HCT116 (cell line): ENCODE measurements at places on chromosomes 7 and 10. TPM values are rescaled to one million over a fixed set of nuclear protein-coding genes. Genes with fewer than 3 reads are reported as not detected.
A peak's percentile ranks its signal among the peaks of the same experiment; 100 is the strongest.

- no peaks in the 10 kb centered on the region for H3K27me3 ChIP-seq
- no peak for DNase-seq
- no peaks in the 10 kb centered on the region for H3K36me3 ChIP-seq
- H3K4me3 ChIP-seq: no peak overlapping the region
- peaks cover 12% of the 10 kb centered on the region for H3K4me1 ChIP-seq
Measured at GRCh38 chr10:109963439-109963838, 40.1 kb upstream of the XPNPEP1 start.

The SPDYE11 gene
- total RNA-seq: not detected

- no peaks in the 10 kb centered on the region; the same call in 1 of the 2 replicates for H3K36me3 ChIP-seq
- H3K4me1 ChIP-seq: peaks cover 17% of the 10 kb centered on the region
- no peak for DNase-seq
- peak within 1 kb of the TSS; percentile 70 for H3K4me3 ChIP-seq
- peak within 1 kb of the TSS; percentile 52; the same call in 1 of the 2 replicates for H3K27ac ChIP-seq
Measured at GRCh38 chr7:102433219-102434038, at the start of gene ORAI2. Gene ORAI2 (plus strand): TSS chr7:102433575. CDS start chr7:102438957, 5,382 bp downstream.

The DEPP1 gene
- 3.8 TPM for total RNA-seq

DNA sequence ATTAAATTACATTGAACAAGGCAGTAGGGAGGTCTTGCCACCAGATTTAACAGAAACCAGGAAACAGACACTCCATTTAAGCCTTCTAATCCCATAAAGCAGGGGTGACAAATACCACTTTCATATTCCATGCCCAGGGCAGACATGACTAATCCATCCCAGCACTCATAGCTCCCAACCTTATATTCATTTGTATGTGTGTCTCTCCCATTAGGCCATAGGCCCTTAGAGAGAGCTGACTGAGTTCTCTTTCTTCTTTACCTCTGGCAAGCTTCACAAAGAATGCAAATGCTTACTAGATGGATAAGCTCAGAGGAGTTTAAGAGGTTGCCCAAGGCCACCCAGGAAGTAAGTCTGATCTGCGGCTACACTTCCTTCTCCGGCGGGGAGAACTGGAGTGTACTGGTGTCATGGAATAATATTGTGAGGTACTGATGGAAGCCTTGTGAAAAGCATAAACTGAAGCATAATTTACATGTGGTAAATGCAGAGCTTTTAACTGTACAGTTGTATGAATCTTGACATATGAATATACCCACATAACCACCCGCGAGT, 239.7 kb upstream of the HABP2 start:
- H3K4me3 ChIP-seq: no peak overlapping the region
- H3K4me1 ChIP-seq: no peaks in the 10 kb centered on the region
- H3K27ac ChIP-seq: no peak overlapping the region
- H3K27me3 ChIP-seq: no peaks in the 10 kb centered on the region
- no peak for DNase-seq

The TES gene
- total RNA-seq: 129 TPM

DNA sequence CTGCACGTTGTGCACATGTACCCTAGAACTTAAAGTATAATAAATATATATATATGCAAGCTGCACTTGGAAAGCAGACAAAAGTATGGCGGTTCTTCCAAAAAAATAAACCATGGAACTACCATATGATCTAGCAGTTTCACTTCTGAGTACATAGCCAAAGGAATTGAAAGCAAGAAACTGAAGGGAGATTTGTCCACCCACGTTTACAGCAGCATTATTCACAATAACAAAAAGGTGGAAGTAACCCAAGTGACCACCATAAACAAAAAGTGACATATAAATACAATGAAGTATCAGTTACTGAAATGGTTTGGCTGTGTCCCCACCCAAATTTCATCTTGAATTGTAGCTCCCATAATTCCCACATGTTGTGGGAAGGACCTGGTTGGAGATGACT, 525.3 kb upstream of the CELF2 start:
- no peak overlapping the region for H3K4me3 ChIP-seq
- no peaks in the 10 kb centered on the region for H3K27me3 ChIP-seq
- no peak overlapping the region for H3K27ac ChIP-seq
- DNase-seq: no peak

DNA sequence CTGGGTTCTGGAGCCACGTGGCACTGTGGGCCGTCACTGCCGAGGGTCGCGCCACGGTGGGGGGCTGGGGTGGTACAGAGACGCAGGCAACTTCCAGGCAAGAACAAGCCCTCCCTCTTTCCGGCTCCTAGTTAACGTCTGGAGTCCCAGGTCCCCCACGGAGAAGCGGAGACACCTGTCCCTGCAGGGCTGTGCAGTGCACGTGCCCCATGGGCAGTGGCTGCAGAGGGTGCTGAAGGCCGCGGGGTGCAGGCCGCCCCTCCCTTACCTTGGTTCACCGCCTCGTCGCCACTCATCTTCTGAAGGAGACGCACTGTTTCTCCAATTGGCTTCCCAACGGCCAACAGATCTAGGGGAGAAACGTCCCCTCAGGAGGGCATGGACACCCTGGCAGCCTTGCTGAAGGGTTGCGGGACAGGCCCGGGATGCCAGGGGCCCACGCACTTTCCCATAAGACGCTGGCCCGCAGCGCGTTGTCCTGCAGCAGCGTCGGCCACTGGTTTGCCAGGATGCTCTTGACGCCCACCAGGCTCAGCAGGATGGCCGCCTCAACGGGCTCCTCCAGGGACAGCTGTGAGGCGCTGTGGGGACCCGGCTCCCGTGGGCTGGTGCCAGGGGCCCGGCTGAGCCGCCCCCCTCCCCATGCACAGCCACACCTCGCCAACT, 24.3 kb upstream of the NKX6-2 start:
- H3K27me3 ChIP-seq: no peaks in the 10 kb centered on the region
- no peak overlapping the region for H3K27ac ChIP-seq

The TLL2 gene
- 1.3 TPM for total RNA-seq

DNA sequence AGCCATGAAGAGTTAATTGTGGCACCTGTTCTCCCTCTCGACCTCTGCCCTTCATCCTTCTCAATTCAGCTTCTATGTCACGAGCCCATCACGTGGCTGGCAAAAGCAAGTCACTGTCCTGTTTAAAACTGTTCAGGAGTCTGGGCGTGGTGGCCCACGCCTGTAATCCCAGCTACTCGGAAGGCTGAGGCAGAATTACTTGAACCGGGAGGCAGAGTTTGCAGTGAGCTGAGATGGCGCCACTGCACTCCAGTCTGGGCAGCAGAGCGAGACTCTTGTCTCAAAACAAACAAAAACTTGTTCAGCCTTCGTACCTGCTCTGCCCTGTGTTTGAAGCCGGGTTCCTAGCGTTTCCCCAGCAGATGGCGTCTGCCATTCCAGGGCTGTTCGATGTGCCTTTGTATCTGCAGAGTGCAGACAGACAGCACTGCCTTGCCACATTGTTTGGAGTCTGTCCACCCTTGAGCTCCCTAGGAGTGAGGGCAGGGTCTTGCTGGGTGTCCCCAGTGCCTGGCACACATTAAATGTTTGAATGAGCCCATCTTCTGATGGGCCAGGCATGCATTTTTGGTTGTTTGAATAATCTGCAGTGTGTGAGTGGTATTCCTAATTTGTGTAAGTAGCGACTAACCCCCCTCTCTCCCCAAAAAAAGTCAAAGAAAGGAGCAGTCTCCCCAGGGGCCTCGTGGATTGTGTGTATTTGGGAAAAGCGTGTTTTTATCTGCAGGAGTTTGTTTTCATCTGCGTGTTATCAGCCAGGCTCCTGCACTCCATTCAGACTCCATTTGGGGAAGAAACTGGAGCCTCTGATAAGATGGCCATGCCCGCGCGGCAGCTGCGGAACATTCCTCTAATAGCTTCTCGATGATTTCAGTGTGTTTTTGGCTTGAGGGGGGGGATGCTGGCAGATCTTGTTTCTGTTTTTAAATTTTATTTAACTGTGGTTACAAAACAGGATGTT, 61.2 kb downstream of the DNAJB6 start:
- H3K36me3 ChIP-seq: no peaks in the 10 kb centered on the region
- H3K4me3 ChIP-seq: no peak overlapping the region
- no peaks in the 10 kb centered on the region for H3K4me1 ChIP-seq
- no peak for DNase-seq

The RAMP3 gene
- not detected for total RNA-seq

- H3K36me3 ChIP-seq: no peaks in the 10 kb centered on the region
- H3K4me1 ChIP-seq: no peaks in the 10 kb centered on the region
- H3K4me3 ChIP-seq: no peak overlapping the region
- H3K27ac ChIP-seq: no peak overlapping the region
- H3K27me3 ChIP-seq: peaks cover 31% of the 10 kb centered on the region
- DNase-seq: peak; percentile 22
Measured at GRCh38 chr10:52004342-52004949, 305.1 kb upstream of the CSTF2T start.

The FAM171A1 gene
- total RNA-seq: 32.5 TPM

DNA sequence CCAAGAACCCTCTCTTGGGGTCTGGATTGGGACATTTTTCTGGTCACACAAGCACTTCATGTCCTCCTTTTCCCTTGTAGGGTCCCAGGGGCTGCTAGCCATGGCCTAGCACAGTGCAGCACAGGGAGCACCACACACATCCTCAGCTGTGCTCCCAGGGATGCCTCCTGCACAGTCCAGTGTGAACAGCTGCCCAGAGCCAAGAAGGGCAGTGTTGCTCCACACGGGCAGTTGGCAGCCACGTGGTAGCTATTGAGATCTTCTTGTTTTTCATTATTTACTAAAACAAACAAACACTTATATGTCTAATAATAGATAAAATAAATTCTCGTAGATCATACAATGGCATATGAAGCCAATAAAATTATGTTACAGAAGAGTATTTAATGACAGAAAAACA, 13.9 kb upstream of the LANCL2 start:
- H3K4me1 ChIP-seq: no peaks in the 10 kb centered on the region
- H3K36me3 ChIP-seq: no peaks in the 10 kb centered on the region
- DNase-seq: no peak
- H3K27me3 ChIP-seq: no peaks in the 10 kb centered on the region
- H3K27ac ChIP-seq: no peak overlapping the region

DNA sequence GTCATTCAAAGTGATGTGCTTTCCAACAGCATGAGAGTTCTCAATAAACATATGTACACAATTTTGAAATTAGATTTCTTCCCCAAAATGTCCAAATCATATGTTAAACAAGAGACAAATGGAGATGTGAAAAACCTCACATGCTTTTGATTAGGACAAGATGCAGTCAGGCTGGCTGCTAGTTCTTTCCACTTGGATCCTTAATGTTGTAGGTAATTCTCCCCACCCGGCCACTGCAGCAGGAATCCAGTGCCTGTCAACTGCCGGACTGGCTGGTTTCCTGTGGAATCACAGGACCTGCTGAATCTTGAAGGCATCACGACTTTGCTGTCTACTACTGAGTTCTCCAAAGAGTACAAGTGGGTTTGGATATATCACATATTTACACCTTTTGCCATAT, 138.6 kb upstream of the AKR1E2 start:
- H3K27ac ChIP-seq: no peak overlapping the region
- DNase-seq: no peak
- no peaks in the 10 kb centered on the region for H3K36me3 ChIP-seq
- H3K4me3 ChIP-seq: no peak overlapping the region
- H3K27me3 ChIP-seq: no peaks in the 10 kb centered on the region
- H3K4me1 ChIP-seq: peaks cover 4% of the 10 kb centered on the region

The AOAH gene
- total RNA-seq: 1.1 TPM

GRCh38 chr10:80924063-80924952, 386.6 kb downstream of the SH2D4B start:
- H3K27me3 ChIP-seq: no peaks in the 10 kb centered on the region
- H3K4me3 ChIP-seq: no peak overlapping the region
- peak; percentile 21 for DNase-seq
- H3K27ac ChIP-seq: no peak overlapping the region
- no peaks in the 10 kb centered on the region for H3K36me3 ChIP-seq

- H3K27ac ChIP-seq: no peak overlapping the region
- no peaks in the 10 kb centered on the region for H3K36me3 ChIP-seq
Measured at GRCh38 chr7:85535974-85536729, 349.3 kb upstream of the SEMA3D start.

- DNase-seq: no peak
- H3K36me3 ChIP-seq: no peaks in the 10 kb centered on the region
- no peaks in the 10 kb centered on the region for H3K27me3 ChIP-seq
- H3K4me1 ChIP-seq: peaks cover 41% of the 10 kb centered on the region
Measured at GRCh38 chr7:36284456-36285090, 105.1 kb upstream of the ANLN start.

The ASAH2 gene
- 10.7 TPM for total RNA-seq

- peaks cover 11% of the 10 kb centered on the region; the same call in 1 of the 2 replicates for H3K4me1 ChIP-seq
- no peaks in the 10 kb centered on the region for H3K36me3 ChIP-seq
- H3K27ac ChIP-seq: no peak overlapping the region
- no peak overlapping the region for H3K4me3 ChIP-seq
Measured at GRCh38 chr7:100171840-100172239, 3.4 kb upstream of the GAL3ST4 start.

- H3K4me3 ChIP-seq: no peak overlapping the region
- H3K36me3 ChIP-seq: no peaks in the 10 kb centered on the region
- DNase-seq: no peak
- no peak overlapping the region for H3K27ac ChIP-seq
- no peaks in the 10 kb centered on the region for H3K27me3 ChIP-seq
Measured at GRCh38 chr10:107913317-107914294, 749.1 kb upstream of the SORCS1 start.

The LLCFC1 gene
- total RNA-seq: not detected

- H3K36me3 ChIP-seq: no peaks in the 10 kb centered on the region
- no peak for DNase-seq
- peaks cover 13% of the 10 kb centered on the region for H3K4me1 ChIP-seq
- no peak overlapping the region for H3K4me3 ChIP-seq
Measured at GRCh38 chr10:78923647-78924318, 145.0 kb upstream of the ZMIZ1 start.

The TMEM225B gene
- total RNA-seq: 3.1 TPM
